Esophagus squamous epithelium (tissue), 5 donors: ENCODE measurements at places on chromosomes 2 and 18.

DNA sequence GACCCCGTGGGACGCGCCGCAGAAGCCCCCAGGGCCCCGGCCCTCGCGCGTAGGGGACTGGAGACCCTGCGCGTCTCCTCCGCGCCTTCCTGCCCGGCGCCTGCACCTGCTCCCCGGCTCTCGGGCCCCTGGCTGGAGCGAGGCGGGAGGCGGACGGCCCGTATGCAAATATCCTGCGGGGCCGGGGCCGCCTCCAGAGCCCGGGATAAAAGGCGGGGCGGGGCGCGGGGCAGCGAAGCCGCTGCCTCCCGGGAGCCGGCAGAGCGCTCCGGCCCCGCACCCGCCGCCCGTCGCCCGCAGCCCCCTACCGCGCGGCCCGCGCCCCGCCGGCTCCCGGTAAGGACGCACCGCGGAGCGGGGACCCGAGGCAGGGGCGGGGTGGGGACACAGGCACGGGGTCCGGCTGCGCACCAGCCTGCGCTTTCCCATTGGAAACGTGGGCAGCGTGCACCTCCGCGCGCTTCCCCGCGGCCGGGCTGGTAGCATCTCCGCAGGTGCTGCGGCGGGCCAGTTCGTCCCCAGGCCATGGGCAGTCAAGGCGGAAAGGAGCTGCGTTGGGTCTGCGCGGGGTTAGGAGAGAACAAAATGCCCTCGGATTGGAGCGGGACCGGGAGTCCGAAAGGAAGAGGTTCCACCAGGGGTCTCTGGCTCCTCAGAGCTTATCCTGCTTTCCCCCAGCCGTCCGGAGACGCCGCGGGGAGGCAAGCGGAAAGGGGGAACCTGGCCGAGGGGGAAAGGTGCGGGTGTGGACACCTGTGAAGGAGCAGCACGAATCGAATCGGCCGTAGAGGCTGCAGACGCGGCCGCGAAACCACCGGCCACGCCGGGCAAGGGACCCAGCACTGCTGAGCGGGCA is at the start of gene ATP6V1C2:
Gene ATP6V1C2, plus strand, starts transcription at position 235 of the 856 bp plus-strand sequence. CDS start 1,220 bp downstream, outside the sequence.
- no peak for DNase-seq

GRCh38 chr2:38138419-38138818 is 62.5 kb upstream of the CYP1B1 start:
- no peak for DNase-seq

DNA sequence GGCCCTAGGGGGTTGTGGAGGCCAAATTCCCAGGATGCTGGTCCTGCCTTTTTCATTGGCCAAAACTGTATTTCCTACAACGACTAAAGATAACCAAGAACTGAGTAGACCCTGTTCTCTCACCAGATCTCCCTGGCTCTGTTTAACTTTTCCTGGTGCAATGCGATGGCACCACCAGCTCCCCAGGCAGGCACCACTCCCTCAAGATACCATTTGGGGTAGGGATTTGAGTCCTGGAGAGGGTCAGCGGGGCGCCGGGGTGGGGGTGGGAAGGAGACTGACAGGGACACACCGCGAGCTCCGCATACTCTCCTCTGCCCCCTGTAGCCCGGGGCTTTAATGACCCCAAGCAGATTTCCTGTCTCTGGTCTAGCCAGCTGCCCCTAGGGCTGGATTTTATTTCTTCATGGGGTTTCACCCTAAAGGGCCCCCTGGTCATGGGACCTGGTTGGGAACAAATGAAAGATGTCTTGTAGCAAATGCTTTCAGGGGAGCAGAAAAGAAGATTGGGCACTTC is 7.3 kb downstream of the SIX2 start:
- no peak for DNase-seq

- no peak for DNase-seq
These were observed 1389.1 kb upstream of the TMEFF2 start for GRCh38 chr2:193583638-193584400.

DNA sequence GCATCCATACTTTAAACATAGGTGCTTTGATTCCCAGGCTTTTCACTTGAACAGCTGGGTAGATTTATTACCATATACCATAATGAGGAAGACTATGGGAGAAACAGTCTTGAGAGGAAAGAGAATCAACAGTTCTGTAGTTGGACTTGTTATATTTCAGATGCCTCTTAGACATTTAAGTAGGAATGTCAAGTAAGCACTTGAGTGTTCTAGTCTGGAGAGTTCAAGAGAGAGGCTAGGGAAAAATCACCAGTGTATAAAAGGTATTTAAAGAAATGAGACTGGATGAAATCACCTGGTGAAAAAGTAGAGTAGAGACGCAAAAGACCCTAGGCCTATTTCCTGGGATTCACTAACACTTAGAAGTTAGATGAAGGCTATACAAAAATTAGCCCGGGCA is 13.5 kb upstream of the CCNT2 start:
- DNase-seq: no peak

- no peak for DNase-seq
These were observed 250.9 kb downstream of the ICOS start for GRCh38 chr2:204187229-204188083.

GRCh38 chr2:203586696-203587095 is 51.6 kb upstream of the RAPH1 start:
- DNase-seq: no peak

DNA sequence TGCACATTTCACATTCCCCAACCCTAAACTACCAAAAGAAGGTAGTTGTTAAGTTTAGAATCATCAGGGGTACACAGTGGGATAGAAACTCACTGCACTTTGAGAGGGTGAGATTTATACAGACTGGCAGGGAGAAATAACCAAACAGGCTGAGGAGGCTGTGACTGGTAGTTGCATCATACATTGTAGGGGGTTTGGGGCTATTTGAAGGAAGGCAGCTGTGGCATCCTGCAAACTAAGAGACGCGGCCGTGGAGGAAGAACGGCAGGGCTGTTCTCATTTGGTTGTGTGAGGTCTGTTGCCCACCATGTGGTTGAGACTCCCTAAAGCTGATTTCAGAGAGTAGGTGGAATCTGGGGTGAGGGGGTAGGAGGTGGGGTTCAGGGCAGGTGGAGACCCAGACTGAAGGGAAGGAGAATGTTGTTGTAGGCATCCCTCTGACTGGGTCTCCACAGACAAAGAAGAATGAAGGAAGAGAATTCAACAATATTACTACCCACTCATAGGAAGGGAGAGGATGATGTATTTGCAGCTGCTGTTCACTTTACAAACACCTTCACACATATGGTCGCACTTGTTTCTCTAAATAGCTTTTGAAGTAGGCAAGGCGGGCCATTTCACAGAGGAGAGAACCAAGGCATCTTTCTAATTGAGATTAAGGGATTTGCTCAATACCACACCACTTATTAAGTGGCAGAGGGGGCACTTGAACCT is 170.9 kb upstream of the SIX2 start:
- no peak for DNase-seq

DNA sequence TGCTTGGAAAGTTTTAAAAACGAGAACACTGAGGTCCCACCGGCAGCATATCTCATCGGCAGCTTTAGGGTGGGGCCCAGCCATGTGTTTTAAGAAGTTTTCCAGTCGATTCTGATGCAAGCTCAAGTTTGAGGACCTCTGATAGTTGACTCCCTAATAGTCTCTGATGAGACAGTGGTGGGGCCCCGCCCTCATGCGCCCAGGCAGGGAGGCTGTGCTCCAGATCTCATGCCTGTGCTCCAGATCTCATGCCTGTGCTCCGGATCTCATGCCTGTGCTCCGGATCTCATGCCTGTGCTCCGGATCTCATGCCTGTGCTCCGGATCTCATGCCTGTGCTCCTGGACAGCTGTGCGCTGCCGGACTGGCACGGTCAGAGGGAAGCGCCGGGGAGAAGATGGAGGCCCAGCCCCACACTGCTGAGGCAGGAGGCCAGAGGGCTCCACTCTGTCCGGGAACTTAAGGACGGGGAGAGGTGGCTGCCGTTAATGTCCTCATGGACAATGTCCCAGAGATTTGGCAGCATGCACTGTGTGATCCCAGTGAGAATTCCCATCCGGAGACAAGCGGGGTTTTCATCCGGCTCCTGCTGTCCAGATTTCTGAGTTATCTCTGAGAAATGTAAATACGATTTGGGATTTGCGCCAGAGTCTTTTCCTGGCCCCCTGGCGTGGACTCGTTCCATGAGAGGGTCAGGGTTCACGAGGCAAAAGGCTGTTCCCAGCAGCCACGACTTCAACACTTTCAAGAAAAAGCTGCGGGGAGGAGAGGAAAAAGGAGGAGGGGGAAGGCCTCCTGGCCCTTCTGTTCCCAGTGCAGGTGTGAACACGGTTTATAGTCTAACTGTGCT is 9.4 kb upstream of the COLEC11 start:
- no peak for DNase-seq

- no peak for DNase-seq
These were observed 50.5 kb downstream of the USP37 start for GRCh38 chr2:218517434-218518206.

DNA sequence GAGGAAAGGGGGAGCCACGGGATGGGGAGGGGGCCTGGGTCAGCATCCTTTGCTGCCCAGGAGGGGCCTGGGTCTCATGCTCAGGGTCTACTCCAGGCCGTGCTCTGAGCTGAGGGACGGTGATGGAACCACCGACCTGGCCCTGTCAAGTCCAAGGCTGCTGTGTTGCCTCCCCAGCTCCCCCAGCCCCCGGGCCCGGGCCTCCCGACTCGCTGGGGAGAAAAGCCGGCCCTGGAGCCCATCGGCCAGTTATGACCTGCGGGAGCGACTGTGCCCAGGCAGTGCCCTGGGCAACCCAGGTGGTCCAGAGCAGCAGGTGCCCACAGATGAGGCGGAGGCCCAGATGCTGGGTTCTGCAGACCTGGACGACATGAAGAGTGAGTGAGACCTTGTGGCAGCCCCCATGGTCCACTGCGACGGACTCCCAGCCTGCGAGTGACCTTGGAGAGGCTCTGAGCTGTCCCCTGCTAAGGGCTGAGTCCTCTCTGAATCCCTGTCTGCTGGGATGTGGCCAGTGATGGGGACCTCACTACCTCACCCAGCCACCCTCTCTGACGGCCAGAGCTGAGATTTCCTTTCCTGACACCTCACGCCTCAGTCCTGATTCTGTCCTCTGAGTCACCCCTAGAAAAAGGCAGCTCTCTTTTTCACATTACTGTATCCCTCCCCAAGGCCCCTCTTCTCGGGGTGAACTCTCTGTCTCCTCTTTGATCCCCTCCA is 2.7 kb downstream of the SLC4A3 start:
- DNase-seq: no peak

- DNase-seq: no peak
These were observed 41.4 kb downstream of the KLHL29 start for GRCh38 chr2:23426263-23426905.

- DNase-seq: no peak
These were observed 204.6 kb downstream of the RND3 start for GRCh38 chr2:150282771-150283371.

DNA sequence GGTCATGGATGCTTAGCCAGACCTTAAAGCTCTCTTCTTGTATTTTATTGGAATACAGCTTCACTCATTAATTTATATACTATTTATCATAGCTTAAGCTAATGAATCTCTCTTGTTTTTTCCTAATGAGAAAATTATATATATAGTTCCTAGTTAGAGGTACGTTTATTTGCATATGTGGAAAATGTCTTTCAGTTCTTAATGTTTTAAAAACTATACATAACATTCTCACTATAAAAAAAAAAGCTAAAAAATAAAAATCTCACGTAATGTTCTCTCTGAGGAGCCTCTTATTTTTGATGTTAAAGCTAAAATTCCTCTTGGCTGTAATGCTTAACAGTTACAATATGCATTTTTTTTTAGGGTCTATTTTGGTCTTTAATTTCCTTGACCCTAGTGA is 16.6 kb downstream of the UGP2 start:
- DNase-seq: no peak

DNA sequence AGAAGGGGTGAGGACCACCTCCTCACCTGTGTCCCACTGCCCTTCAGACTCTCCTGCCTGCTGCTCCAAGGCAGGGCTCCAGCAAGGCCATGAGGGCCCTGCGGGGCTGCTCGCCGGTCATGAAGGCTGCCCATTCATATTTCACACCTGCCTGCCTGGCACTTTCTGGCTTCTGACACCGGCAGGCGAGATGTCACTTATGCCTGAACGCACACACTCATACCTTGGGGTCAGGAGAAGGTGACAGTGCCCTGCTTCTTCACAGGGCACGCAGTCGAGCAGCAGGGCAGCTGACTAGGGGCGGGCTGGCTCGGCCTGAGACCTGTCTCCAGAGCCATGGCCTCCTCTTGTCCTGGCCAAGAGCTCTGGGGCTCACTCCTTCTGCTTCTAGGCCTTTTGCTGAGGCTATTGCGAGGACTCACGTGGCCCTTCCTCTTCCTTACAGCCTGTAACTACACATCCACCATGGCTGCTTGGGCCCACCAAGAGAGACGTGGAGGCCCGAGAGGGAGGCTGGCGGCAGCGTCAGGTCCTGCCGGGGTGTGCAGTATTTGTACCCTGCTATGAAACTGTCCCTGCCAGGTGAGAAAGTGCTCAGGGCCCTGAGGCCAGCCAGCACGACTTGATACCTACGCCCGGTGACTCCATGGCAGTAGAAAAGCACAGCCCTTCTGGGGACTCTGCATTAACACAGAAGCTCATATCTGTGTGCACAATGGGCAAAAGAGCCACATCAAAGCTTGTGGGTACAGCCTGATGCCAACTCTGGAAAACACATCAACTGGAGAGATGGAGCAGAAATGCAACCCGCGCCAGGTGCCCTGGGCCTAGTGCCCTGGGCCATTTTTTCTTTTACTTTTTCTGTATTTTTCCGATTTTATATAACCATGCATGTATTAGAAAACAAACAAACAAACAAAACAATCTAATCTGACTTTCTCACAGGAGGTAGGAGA is 30.6 kb downstream of the HS6ST1 start:
- DNase-seq: no peak

- DNase-seq: no peak
These were observed 10.1 kb upstream of the RIOK3 start for GRCh38 chr18:23442958-23443357.

GRCh38 chr2:216183462-216183861 is 74.3 kb downstream of the XRCC5 start:
- no peak for DNase-seq

DNA sequence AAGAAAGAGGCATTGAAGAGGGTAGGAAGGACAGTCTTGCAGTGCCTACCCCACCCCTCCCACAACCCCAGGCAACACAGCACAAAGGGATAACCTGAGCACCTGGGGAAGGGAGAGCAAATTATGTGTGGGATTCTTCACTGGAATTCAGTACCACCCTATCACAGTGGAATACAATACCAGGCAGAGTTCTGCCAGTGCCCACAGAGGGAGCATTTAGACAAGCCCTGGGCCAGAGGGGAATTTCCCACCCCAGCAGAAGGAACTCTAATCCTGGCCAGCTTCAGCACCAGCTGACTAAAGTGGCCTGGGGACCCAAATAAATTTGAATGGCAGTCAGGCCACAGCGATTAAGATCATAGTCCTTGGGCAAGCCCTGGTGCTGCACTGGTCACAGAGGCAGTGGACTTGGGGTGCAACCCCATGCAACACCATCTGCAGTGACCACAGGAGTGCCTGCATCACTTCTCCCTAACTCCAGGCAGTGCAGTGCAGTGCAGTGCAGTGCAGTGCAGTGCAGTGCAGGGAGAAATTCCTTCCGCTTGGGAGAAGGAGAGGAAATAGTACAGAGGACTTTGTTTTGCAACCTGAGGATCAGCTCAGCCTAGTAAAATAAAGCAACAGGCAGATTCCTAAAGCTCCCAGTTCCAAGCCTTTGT is 147.8 kb upstream of the SRD5A2 start:
- DNase-seq: no peak
